Activated naive CD8-positive, alpha-beta T cell treated with anti-CD3 and anti-CD28 coated beads for 36 hours (primary cell): ENCODE measurements at places on chromosomes 12 and 14. TPM values are rescaled to one million over a fixed set of nuclear protein-coding genes. Genes with fewer than 3 reads are reported as not detected.
A peak's percentile ranks its signal among the peaks of the same experiment; 100 is the strongest.

Gene OR10A7
- not detected for total RNA-seq

DNA sequence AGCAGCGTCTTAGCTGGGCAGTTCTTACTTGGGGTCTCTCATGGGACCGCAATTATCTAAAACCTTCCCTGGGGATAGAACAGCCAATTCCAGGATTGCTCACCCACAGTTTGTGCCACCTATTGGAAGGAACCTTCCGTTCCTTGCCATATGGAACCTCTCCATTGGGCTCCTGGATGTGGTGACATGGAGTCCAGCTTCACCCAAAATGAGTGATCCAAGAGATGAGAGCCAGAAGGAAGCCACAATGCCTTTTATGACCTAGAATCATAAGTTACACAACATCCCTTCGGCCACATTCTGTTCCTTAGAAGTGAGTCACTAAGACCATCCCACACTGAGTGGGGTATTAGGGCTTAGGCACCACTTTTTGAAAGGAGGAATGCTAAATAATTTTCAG lies 164.4 kb downstream of the FBXL14 start:
- DNase-seq: no peak
- H3K27ac ChIP-seq: no peak overlapping the region
- H3K36me3 ChIP-seq: no peaks in the 10 kb centered on the region
- no peaks in the 10 kb centered on the region for H3K4me1 ChIP-seq

Gene C1QL4
- not detected for total RNA-seq

Gene CFAP54
- total RNA-seq: 0.52 TPM

DNA sequence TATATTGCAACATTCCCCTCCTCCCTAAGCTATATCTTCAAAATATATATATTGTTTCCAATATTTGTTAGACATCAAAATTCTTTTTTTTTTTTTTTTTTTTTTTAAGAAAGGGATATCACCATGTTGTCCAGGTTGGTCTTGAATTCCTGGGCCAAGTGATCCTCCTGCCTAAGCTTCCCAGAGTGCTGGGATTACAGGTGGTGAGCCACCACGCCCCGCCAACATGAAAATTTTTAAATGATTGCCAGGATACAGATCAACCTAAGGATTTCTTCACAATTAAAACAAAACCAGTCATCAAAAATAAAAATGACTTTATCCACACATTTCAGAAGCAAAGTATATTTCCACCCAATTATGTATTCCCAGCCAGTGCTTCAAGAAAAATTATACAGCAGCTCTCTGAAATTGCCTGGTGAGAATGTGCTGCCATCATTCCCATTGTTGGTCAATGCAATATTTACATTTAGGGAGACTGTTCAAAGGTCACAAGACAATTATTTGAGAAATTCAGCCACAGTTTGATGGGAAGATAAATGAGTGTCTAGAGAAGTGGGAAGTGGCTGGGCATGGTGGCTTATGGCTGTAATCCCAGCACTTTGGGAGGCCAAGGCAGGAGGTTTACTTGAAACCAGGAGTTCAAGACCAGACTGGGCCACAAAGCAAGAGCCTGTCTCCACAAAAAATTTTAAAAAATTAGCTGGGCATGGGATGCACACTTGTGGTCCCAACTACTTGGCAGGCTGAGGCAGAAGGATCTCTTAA lies 141.7 kb upstream of the AMIGO2 start:
- no peak for DNase-seq
- H3K27ac ChIP-seq: peak overlapping the region; percentile 96
- peak overlapping the region; percentile 89 for H3K4me3 ChIP-seq
- H3K36me3 ChIP-seq: peaks cover 82% of the 10 kb centered on the region

Gene NDUFA12
- 138 TPM for total RNA-seq

- no peaks in the 10 kb centered on the region for H3K36me3 ChIP-seq
- peaks cover 7% of the 10 kb centered on the region for H3K27me3 ChIP-seq
- H3K4me3 ChIP-seq: no peak overlapping the region
- no peak overlapping the region for H3K27ac ChIP-seq
- DNase-seq: no peak
- peaks cover 4% of the 10 kb centered on the region for H3K4me1 ChIP-seq
These were observed 484.6 kb downstream of the VRK1 start for GRCh38 chr14:97281741-97282140.

- no peaks in the 10 kb centered on the region for H3K27me3 ChIP-seq
- DNase-seq: no peak
- no peaks in the 10 kb centered on the region for H3K4me1 ChIP-seq
- H3K27ac ChIP-seq: no peak overlapping the region
- no peak overlapping the region for H3K4me3 ChIP-seq
These were observed 1080.7 kb downstream of the LRFN5 start for GRCh38 chr14:42687421-42687820.

DNA sequence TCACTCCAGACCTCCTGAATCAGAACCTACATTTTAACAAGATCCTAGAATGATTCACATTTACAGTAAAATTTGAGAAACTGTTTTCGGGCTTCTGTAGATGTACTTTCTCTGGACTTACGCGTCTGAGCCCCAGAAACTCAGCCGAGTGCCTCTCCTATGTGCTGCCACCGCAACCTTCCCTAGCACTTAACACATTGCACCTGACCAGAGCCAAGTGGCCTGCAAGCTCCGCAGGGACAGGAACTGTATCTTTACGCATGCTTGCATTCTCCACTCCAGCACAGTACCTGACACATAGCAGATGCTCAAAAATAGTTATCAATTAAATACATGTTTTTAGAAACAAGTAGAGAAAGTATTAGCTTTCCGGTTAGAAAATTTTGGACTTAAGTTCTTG lies 1.2 kb downstream of the SMCO2 start:
- H3K27ac ChIP-seq: no peak overlapping the region
- no peaks in the 10 kb centered on the region for H3K36me3 ChIP-seq
- H3K27me3 ChIP-seq: peaks cover 6% of the 10 kb centered on the region
- H3K4me1 ChIP-seq: no peaks in the 10 kb centered on the region
- no peak for DNase-seq

Gene FITM1
- 0.29 TPM for total RNA-seq

DNA sequence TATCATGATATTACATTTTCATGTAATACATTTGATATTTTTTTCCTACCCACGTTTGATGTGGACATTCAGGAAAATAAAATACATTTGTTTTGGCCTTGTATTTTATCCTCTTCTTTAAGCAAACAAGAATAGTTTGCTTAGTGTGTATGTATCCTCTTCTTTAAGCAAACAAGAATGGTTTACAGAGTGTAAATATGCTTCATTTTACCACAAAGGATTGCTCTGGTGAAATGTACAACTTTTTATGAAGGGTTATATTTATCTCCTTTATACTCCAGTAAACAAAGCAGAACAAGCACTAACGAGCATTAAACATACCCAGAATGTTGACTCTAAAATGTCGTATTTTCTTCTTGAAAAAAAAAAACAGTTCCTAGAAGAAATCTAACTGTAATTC lies 244.7 kb downstream of the KCNH5 start:
- H3K27me3 ChIP-seq: no peaks in the 10 kb centered on the region
- no peak overlapping the region for H3K27ac ChIP-seq
- H3K36me3 ChIP-seq: no peaks in the 10 kb centered on the region
- DNase-seq: no peak
- H3K4me1 ChIP-seq: no peaks in the 10 kb centered on the region

DNA sequence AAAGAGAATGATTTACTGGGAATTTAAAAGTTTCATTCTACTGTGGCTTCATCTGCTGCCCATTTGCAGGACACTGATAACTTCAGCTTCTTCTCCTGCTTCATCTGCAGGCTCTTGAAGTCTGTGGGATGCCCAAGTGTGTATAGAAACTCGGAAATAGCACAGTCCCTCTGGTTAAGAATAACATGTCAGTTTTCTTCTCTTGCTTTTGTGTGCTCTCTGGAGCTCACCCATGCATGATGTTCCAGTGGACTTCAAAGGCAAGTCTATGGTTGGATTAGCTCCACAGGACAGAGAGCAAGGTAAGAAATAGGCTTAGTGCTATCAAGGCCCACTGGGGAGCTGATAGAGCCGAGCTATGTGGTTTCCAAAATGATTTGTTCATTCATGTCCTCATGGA lies 13.7 kb downstream of the RMST start:
- no peak overlapping the region for H3K4me3 ChIP-seq
- no peaks in the 10 kb centered on the region for H3K27me3 ChIP-seq
- DNase-seq: no peak
- H3K4me1 ChIP-seq: peaks cover 2% of the 10 kb centered on the region

Gene A2M
- total RNA-seq: not detected

DNA sequence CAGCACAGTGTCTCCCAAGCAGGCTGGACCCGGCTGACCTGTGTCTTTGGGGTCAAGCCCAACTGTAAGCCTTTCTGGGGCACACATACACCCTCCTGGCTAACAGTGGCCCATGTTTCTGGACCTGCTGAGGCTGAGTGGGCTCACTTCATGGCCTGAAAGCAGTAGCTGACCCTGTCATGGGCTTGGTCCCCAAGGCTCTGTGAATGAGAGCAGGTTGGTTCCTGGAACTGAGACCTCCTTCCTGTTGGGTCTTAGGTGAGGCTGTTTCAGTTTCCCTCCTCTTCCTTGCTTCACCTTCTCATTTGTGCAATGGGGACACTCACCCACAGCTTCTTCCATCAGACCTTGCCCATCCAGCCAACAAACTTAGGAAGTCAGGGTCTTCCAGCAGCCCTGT lies 744 bp upstream of the IL25 start:
- H3K4me1 ChIP-seq: peaks cover 2% of the 10 kb centered on the region
- no peaks in the 10 kb centered on the region for H3K36me3 ChIP-seq
- peaks cover 13% of the 10 kb centered on the region for H3K27me3 ChIP-seq
- H3K27ac ChIP-seq: no peak overlapping the region
- DNase-seq: no peak
- no peak overlapping the region for H3K4me3 ChIP-seq

- H3K4me1 ChIP-seq: peaks cover 5% of the 10 kb centered on the region
- peaks cover 6% of the 10 kb centered on the region for H3K36me3 ChIP-seq
- H3K27ac ChIP-seq: no peak overlapping the region
- DNase-seq: no peak
- H3K27me3 ChIP-seq: no peaks in the 10 kb centered on the region
These were observed 58.9 kb upstream of the FBXO33 start for GRCh38 chr14:39491134-39491571.

Gene APOF
- total RNA-seq: not detected

DNA sequence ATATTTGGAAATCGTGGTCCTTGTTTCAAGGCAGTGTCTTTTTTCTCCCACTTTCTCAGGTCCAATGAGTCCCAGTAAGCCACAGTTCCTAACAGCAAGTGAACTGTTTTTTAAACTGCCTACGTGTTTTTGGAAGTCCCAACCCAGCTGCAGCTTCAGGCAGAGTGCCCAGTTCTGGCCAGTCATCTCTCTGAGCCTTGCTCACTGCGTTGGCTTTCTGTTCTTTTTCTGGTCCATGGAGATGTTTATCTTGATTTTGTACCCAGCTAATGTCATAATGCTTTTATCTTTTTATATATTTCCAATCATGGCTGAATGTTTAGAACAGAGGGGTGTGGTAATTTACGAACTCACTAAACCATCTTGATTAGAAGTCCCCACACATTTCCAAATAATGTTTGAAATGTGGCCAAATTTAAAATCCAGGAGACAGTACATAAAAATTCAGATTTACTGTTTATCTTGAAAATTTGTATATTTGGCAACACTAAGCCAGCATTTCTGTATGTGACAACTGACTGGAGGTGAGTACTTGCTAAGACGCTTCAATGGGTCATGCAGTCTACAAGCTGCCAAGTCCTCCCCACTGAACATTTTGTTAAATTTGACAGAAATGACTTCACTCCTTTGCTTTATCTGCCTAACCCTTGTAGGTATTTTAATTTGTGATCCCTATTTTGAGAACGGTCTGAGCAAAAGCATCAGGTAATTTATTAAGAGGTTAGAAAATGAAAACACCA lies 46.1 kb upstream of the OTOGL start:
- H3K27ac ChIP-seq: no peak overlapping the region
- H3K27me3 ChIP-seq: no peaks in the 10 kb centered on the region
- DNase-seq: no peak
- no peaks in the 10 kb centered on the region for H3K4me1 ChIP-seq
- H3K4me3 ChIP-seq: no peak overlapping the region

GRCh38 chr14:93343797-93344196 lies 3.2 kb upstream of the COX8C start:
- H3K4me3 ChIP-seq: no peak overlapping the region
- H3K27me3 ChIP-seq: peaks cover 4% of the 10 kb centered on the region
- H3K4me1 ChIP-seq: no peaks in the 10 kb centered on the region

DNA sequence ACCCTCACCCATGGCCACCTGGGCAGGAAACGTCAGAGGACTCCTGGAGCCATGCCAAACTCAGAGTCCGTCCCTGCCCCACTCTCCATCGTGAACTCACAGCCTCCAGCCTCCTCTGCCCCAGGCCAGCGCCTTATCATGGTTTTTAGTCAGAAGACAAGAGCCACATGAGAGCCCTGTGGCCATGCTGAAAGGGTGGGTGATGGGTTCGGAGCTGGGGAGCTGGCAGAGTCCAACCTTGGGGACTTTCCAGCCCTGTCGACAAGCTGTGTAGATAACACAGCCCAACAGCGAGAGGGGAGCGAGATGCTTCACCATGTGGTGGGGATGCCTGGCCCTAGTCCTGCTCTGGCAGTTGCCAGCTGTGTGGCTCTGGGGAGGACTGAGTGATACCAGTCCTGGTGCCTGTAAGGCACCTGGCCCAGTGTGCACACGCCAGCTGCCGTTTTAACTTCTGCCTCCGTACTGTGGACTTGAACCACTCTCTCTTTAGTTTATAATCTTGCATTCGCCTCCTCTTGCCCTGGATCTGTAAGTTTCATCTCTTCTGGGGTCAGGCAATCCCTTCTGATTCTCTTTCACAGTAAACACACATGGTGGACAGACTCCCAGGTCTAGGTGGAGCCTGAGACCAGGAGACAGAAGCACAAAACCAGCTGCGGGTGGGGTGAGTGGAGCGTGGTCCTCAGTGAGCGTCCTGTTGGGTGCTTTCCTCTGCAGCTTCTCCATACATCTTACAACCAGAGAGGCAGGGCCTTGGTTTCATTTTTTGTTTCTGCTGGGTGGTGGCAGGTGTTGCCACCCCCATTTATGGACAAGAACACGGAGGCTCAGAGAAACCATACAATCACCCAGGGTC lies 55.3 kb downstream of the RIN3 start:
- H3K4me1 ChIP-seq: peaks cover 62% of the 10 kb centered on the region
- peak; percentile 66 for DNase-seq
- H3K27me3 ChIP-seq: no peaks in the 10 kb centered on the region
- peak overlapping the region; percentile 97 for H3K27ac ChIP-seq

- H3K36me3 ChIP-seq: no peaks in the 10 kb centered on the region
- no peak for DNase-seq
- H3K4me1 ChIP-seq: no peaks in the 10 kb centered on the region
- H3K27ac ChIP-seq: no peak overlapping the region
- H3K27me3 ChIP-seq: no peaks in the 10 kb centered on the region
These were observed 49.8 kb upstream of the CRACR2A start for GRCh38 chr12:3802721-3803120.

Gene TMPRSS12
- total RNA-seq: not detected

GRCh38 chr12:88665071-88665470 lies 84.8 kb upstream of the KITLG start:
- no peaks in the 10 kb centered on the region for H3K36me3 ChIP-seq
- H3K27ac ChIP-seq: no peak overlapping the region
- H3K4me1 ChIP-seq: no peaks in the 10 kb centered on the region
- no peak overlapping the region for H3K4me3 ChIP-seq
- no peak for DNase-seq

- no peak for DNase-seq
- H3K4me1 ChIP-seq: peaks cover 54% of the 10 kb centered on the region
- H3K27me3 ChIP-seq: no peaks in the 10 kb centered on the region
- H3K36me3 ChIP-seq: peaks cover 46% of the 10 kb centered on the region
- H3K4me3 ChIP-seq: no peak overlapping the region
These were observed 10.1 kb upstream of the ARID4A start for GRCh38 chr14:58288106-58288792.

Gene MMP19
- not detected for total RNA-seq

- H3K27me3 ChIP-seq: no peaks in the 10 kb centered on the region
- H3K36me3 ChIP-seq: no peaks in the 10 kb centered on the region
- no peak overlapping the region for H3K27ac ChIP-seq
- H3K4me1 ChIP-seq: no peaks in the 10 kb centered on the region
- no peak overlapping the region for H3K4me3 ChIP-seq
These were observed 112.8 kb downstream of the NAV3 start for GRCh38 chr12:77943466-77943865.
